Thoracic aorta (tissue), 2 donors: ENCODE measurements at places on chromosomes 7 and 10.
A peak's percentile ranks its signal among the peaks of the same experiment; 100 is the strongest.

GRCh38 chr7:130363026-130363847 lies 17.1 kb upstream of the CPA1 start:
- peak overlapping the region; percentile 70 for H3K27ac ChIP-seq
- H3K4me1 ChIP-seq, result peaks cover 3% of the 10 kb centered on the region
- peak; percentile 51 for DNase-seq
- H3K36me3 ChIP-seq, result no peaks in the 10 kb centered on the region
- no peaks in the 10 kb centered on the region for H3K27me3 ChIP-seq

GRCh38 chr10:91785830-91786229 lies 12.4 kb upstream of the TNKS2 start:
- no peaks in the 10 kb centered on the region for H3K27me3 ChIP-seq
- H3K36me3 ChIP-seq, result no peaks in the 10 kb centered on the region
- no peak overlapping the region for H3K27ac ChIP-seq
- no peak overlapping the region for H3K4me3 ChIP-seq

- peaks cover 65% of the 10 kb centered on the region for H3K4me1 ChIP-seq
- H3K27me3 ChIP-seq, result no peaks in the 10 kb centered on the region
- no peak overlapping the region for H3K27ac ChIP-seq
- no peak for DNase-seq
Measured at GRCh38 chr7:130938661-130939060, 204.7 kb upstream of the KLF14 start.

DNA sequence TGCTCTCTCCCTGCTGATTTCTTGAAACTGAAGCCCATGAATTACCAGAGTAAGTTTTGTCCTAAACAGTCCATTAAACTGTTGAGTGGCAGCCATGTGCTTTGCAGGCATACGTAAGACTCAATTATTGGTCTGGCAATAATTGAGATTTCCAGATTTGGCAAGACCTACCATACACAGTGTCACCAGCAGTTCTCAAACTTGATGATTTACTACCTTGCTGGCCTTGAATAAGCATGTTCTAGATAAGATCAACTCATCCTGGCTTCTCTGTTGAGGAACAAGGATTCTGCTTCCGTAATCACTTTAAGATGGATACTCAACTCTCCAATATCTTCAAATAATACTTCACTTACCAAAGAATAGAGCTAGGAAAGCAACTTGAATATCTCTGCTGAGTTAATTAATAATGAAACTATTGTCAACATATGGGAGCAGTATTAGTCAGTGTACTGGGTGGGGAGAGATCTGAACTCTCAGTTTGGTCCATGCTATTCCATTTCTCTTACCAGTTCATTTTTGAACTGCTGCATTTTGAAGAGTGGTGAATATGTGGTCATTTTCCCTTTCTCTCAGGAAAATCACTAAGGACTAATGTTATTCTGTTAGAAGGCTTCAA lies 181.4 kb downstream of the IPMK start:
- no peak for DNase-seq
- H3K36me3 ChIP-seq, result no peaks in the 10 kb centered on the region
- H3K4me3 ChIP-seq, result no peak overlapping the region
- no peaks in the 10 kb centered on the region for H3K27me3 ChIP-seq
- H3K27ac ChIP-seq, result no peak overlapping the region

DNA sequence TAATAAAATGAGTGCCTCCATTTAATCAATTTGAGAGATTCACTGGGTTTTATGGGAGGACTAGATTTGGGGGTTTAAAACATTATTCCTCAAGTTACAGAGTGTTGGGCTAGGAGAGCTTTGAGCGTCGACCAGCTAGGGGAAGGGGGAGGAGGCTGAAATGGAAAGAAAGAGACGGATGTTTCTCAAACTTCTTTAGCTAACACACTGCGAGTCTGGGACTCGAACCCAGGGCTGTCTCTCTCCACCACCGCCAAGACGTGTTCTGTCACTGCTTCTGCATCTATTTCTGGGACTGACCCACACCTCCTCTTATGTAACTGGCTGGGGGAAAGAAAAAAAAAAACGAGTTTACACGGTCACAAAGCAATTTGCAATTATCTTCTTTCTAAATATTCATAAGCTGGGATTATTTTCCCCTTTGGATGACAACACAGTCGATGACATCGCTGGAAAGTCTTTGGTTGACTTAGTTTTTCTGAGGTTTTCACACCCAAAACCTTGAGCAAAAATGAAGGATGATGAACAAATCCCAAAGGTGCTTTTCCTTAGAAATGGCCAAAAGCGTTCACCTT lies 27.2 kb downstream of the CHST15 start:
- no peak overlapping the region for H3K4me3 ChIP-seq
- no peaks in the 10 kb centered on the region for H3K36me3 ChIP-seq

GRCh38 chr10:78664929-78665553 lies 403.7 kb upstream of the ZMIZ1 start:
- H3K4me1 ChIP-seq, result no peaks in the 10 kb centered on the region
- H3K27me3 ChIP-seq, result no peaks in the 10 kb centered on the region
- DNase-seq, result no peak
- H3K27ac ChIP-seq, result no peak overlapping the region
- H3K36me3 ChIP-seq, result no peaks in the 10 kb centered on the region
- no peak overlapping the region for H3K4me3 ChIP-seq

GRCh38 chr10:30784897-30785605 lies 155.5 kb upstream of the LYZL2 start:
- peak overlapping the region; percentile 97 for H3K27ac ChIP-seq
- H3K27me3 ChIP-seq, result no peaks in the 10 kb centered on the region
- H3K36me3 ChIP-seq, result no peaks in the 10 kb centered on the region

- DNase-seq, result no peak
- H3K27me3 ChIP-seq, result peaks cover 11% of the 10 kb centered on the region
- H3K4me1 ChIP-seq, result peaks cover 17% of the 10 kb centered on the region
- no peaks in the 10 kb centered on the region for H3K36me3 ChIP-seq
- no peak overlapping the region for H3K27ac ChIP-seq
Measured at GRCh38 chr10:102230264-102230860, 4.3 kb downstream of the ELOVL3 start.

GRCh38 chr7:22426463-22427094 lies 69.6 kb upstream of the RAPGEF5 start:
- no peak overlapping the region for H3K4me3 ChIP-seq
- DNase-seq, result no peak
- no peak overlapping the region for H3K27ac ChIP-seq
- H3K4me1 ChIP-seq, result peaks cover 3% of the 10 kb centered on the region

DNA sequence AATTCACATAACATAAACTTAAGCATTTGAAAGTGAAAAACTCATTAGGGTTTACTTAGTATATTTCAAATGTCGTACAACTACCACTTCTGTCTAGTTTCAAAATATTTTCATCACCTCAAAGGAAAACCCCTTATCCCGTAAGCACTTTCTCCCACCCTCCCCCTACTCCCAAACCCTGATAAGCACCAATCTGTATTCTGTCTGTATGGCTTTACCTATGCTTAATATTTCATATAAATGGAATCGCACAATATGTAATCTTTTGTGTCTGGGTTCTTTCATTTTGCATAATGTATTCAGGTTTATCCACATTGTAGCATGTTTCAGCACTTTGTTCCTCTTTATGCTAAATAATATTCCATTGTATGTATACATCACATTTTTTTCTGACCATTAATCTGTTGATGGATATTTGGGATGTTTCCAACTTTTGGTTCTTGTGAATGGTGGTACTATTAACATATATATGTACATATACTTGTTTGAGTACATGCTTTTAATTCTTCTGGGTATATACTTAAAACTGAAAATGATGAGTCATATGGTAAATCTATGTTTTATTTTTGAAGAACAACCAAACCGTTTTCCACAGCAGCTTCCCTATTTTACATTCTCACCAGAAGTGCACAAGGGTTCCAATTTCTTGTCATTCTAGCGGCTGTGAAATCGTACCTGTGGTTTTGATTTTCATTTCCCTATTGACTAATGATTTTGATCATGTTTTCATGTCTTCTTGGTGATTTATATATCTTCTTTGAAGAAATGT lies 6.2 kb upstream of the STARD3NL start:
- H3K27me3 ChIP-seq, result no peaks in the 10 kb centered on the region
- H3K4me1 ChIP-seq, result peaks cover 5% of the 10 kb centered on the region
- peak overlapping the region; percentile 15 for H3K4me3 ChIP-seq
- no peaks in the 10 kb centered on the region for H3K36me3 ChIP-seq
- H3K27ac ChIP-seq, result no peak overlapping the region

GRCh38 chr10:6667679-6668270 lies 87.7 kb upstream of the PRKCQ start:
- H3K36me3 ChIP-seq, result no peaks in the 10 kb centered on the region
- H3K27ac ChIP-seq, result no peak overlapping the region
- no peak overlapping the region for H3K4me3 ChIP-seq
- no peak for DNase-seq
- H3K4me1 ChIP-seq, result no peaks in the 10 kb centered on the region

GRCh38 chr10:123974406-123974805 lies 82.8 kb upstream of the CPXM2 start:
- DNase-seq, result no peak
- H3K4me3 ChIP-seq, result no peak overlapping the region
- peaks cover 7% of the 10 kb centered on the region for H3K27me3 ChIP-seq
- H3K4me1 ChIP-seq, result peaks cover 7% of the 10 kb centered on the region

DNA sequence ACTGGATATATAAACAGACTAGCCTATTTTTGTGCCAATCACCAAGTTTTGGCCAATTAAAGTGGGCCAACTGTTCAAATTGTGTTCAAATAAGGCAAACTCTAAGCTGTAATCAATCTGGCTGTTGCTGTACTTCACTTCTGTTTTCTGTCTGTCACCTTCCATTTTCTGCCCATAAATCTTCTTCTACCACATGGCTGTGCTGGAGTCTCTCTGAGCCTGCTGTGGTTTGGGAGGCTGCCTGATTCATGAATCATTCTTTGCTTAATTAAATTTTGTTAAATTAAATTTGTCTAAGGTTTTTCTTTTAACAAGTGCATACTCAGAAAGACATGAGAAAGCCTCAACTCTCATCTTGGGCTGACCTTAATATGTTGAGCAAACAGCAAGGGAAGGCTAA lies 172.6 kb upstream of the VIPR2 start:
- no peaks in the 10 kb centered on the region for H3K27me3 ChIP-seq
- H3K4me3 ChIP-seq, result no peak overlapping the region
- no peak overlapping the region for H3K27ac ChIP-seq

DNA sequence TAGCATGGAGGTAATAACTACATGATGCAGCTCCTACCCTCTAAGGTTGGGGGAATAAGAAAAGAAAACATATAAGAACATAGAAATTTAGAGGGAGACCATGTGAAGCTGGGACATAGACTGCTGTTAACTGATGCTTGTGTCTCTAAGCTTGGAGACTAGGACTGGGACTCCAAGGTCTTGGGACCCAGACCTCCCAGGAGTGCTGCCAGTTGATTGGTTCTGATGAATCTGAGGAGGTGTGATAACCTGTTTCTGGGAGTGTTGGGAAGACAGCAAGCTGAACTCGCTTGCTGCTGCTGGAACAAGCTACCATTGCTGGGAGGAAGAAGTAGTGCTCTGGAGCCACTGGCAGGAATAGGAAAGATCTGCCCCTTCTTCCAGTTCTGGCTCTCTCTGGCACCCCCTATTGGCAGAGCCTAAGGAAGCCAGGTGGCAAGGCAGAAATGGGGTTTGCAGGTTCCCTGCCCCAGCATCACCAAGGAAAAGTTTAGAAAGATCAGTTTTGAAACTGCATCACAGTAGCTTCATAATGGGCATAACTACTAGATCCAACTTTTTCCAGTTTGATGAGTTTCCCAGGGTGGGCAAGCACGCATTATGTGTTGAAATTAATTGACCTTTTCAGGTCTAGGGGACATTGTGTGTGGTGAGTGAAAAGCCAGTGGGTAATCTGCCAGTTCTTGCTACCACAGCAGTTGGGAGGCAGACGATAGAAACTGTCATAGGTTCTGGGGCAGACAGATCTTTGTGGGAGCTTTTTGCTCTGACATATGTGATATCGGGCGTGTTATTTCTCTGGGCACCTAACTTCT lies 140.7 kb downstream of the SND1 start:
- no peaks in the 10 kb centered on the region for H3K36me3 ChIP-seq
- H3K4me1 ChIP-seq, result no peaks in the 10 kb centered on the region
- DNase-seq, result no peak
- H3K4me3 ChIP-seq, result no peak overlapping the region
- no peaks in the 10 kb centered on the region for H3K27me3 ChIP-seq
- H3K27ac ChIP-seq, result no peak overlapping the region

- H3K4me1 ChIP-seq, result peaks cover 4% of the 10 kb centered on the region
- no peak overlapping the region for H3K27ac ChIP-seq
- H3K4me3 ChIP-seq, result no peak overlapping the region
- H3K36me3 ChIP-seq, result no peaks in the 10 kb centered on the region
- no peak for DNase-seq
Measured at GRCh38 chr10:18450298-18450697, 201.1 kb downstream of the NSUN6 start.

DNA sequence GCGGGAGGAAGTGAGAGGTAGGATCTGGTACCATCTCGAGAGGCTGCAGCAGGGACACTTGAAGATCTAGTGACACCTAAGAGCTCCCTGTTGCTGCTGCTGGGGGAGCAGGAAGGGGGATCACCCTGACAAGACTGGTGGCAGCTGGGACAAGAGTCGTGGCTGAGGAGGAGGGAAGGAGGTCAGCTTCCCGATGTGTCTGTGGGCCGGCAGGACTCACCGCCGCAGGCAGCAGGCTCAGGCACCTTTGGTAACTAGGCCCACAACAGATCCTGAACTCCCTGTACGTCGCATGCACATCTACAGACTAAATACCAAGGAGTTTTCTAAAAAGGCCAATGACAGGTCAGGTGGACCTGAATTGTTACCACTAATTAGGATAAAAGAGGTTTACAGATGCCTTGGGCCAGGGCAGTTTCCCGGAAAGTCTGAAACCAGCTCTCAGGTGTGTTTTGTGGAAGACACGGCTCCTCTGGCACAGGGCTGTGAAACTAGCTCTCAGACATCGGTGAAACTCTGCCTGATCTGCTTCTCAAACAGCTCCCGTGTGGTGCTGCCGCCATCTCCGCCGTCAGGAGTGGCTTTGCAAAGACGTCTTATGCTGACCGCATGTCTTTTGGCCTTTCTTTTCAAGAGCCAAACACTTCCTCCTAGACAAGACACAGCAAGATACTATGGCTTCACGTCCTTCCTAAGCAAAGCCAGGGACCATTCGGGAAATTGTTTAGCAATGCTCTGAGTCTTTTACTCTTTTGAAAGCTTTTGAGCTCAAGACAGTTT lies 609.7 kb downstream of the PTPRN2 start:
- no peaks in the 10 kb centered on the region for H3K36me3 ChIP-seq
- H3K27ac ChIP-seq, result no peak overlapping the region
- DNase-seq, result no peak
- H3K27me3 ChIP-seq, result no peaks in the 10 kb centered on the region

DNA sequence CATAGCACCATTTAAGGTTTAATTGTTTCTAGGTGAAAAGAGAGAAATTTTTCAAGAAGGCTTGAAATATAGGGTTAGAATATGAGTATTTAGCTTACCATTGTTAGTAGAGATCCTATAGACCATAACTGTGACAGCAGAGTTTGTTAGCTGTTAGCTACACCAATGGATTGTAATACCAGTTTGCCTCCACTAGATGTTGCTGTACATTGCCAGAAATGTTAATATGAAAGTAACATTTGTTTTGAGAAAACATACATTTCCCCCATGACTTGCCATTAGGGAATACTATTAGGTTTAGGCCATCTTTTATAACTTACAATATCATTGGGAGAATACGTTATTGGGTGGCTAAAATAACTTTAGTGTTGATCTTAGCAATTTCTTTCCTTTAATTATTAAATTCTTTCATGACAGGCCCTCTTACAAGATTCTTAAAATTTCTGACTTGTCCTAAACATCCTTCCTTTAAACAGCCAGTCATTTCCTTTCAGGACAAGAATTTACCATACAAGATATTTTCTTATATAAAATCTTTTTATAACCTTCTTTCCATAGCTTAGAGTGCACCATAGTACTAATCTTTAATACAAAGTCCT lies 39.5 kb downstream of the ZNF117 start:
- no peaks in the 10 kb centered on the region for H3K36me3 ChIP-seq
- H3K4me3 ChIP-seq, result no peak overlapping the region
- DNase-seq, result no peak

- no peaks in the 10 kb centered on the region for H3K4me1 ChIP-seq
- no peaks in the 10 kb centered on the region for H3K36me3 ChIP-seq
Measured at GRCh38 chr7:107815254-107815882, 12.3 kb upstream of the SLC26A3 start.
